Left cardiac atrium (tissue), 4 donors: ENCODE measurements at places on chromosomes 2 and 18.

DNA sequence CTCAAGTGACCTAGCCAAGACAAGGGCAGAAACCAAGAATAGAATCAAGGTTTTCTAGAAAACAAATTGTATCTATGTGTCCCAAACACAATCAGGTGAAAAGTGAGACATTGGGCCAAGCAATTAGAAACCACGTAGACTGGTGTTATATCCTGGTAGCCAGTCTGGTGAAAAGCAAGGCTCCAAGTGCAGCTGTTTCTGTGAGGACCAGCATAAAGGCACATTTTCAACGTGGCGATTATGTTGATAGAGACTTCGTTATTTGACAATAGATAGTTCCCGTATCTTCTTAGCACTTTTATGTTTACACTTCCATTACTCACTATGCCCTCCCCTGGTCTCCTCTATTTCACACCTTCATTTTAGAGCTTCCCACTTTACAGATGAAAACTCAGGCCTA lies 103.2 kb upstream of the ZFP36L2 start:
- DNase-seq = no peak

DNA sequence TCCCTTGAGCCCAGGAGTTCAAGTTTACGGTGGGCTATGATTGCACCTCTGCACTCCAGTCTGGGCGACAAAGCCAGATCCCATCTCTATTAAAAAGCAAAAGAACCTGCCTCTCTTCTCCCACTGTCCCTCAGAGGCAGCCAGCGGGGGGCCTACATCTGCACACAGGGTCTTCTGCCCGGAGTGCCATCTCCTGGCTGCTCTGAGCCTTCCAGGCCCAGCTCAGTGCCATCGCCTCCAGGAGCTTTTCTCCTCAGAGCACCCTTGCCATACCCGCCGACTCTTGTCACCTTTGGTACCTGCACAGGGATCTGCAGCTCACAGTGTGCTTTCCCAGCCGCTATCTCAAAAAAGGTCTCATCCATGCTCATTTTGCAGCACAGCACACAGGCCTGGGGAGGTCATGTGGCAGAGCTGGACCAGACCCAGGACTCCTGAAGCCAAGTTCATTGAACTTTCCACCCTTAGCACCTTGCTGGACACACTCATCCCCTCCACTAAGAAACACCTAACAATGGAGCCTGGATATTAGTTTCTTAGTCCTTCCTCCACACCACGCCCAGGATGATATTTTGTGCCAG lies 186.3 kb downstream of the HAUS1 start:
- no peak for DNase-seq

- DNase-seq = no peak
Measured at GRCh38 chr2:3631851-3632659, 25.9 kb upstream of the ALLC start.

DNA sequence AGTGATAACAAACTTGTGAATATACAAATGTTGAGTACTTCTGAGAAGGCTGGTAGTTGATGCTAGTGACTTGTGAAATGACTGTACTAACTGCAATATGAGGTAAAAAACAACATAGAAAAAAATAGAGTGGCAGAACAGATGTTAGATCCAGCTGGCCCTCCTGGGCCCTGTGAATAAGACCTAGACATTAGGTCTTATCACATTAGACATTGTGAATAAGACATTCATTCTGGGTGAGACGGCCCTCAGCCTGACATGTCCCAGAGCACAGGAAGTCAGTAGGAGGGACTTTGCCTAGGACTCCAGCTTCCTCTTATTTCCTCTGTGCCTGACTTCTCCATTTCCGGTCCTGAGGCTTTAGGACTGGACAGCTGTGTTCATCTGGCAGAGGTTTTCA lies 22.9 kb downstream of the DOK1 start:
- peak; percentile 38 for DNase-seq
